ENCODE measurements at places on chromosomes 1 and 21. TPM values are rescaled to one million over a fixed set of nuclear protein-coding genes. Genes with fewer than 3 reads are reported as not detected.

Gene GJA8
- not detected for total RNA-seq

Gene FNDC10
- 4.0 TPM for total RNA-seq

Gene ARTN
- total RNA-seq = 0.70 TPM

Gene LINGO4
- total RNA-seq = not detected

Gene LCE2B
- total RNA-seq = not detected

Gene VWA1
- total RNA-seq = 0.10 TPM

Gene AVPR1B
- total RNA-seq = not detected

Gene VANGL1
- 18.3 TPM for total RNA-seq

Gene RIPPLY3
- not detected for total RNA-seq

Gene ZSWIM5
- 0.03 TPM for total RNA-seq

Gene LORICRIN
- total RNA-seq = not detected

Gene TNNT2
- total RNA-seq = not detected

Gene PEAR1
- total RNA-seq = 23.6 TPM

Gene DFFA
- total RNA-seq = 44.8 TPM

Gene HES3
- total RNA-seq = not detected
